ENCODE measurements at places on chromosomes 1 and 21.

GRCh38 chr1:58190267-58190988 is 356.1 kb downstream of the OMA1 start:
- DNase-seq = no peak

DNA sequence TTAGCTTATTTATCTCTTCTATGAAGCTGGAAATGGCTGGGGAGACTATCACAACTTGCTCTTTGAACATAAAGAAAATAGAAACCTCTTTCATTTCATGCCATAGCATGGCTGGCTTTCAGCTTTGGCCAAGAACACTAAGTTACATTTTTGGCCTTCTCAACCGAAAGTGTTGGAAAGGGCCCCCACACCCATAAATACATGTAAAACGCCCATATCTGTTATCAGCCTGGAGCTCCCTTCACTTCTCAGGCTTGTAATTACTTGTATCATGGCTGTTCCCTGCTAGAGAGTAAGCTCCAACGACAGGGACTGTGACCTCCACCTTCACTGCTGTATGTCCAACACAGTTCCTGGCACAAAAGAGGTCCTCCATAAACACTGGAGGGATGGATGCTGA is 12.7 kb upstream of the EIF4G3 start:
- DNase-seq = no peak

- DNase-seq = no peak
Measured at GRCh38 chr1:116494745-116495144, 76.1 kb downstream of the CD58 start.

- DNase-seq = no peak
Measured at GRCh38 chr1:215002471-215002870, 80.1 kb upstream of the KCNK2 start.

DNA sequence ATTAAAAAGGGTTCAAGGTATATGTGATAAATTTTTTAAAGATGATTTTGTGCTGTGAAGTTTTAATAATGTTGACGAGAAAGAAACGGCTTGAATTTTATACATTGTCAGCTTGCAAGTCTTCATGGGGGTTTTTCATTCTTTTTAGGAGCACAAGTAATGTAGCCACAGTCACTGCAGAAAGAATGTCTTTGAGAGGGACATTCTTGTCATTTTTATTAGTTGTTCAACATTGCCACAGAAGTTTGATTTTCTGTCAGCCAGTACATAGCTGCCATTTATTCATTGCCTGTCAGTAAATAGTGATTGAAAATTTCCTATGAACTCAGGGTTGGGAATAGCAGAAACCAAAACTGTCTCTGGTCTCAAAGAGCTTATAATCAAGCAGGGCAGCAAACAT is 156.3 kb downstream of the DHRS3 start:
- no peak for DNase-seq
